Activated CD4-positive, alpha-beta T cell treated with anti-CD3 and anti-CD28 coated beads for 24 hours (primary cell): ENCODE measurements at places on chromosomes 5 and 9.

- no peak for DNase-seq
These were observed 21.6 kb downstream of the HMGXB3 start for GRCh38 chr5:150022158-150022531.

- DNase-seq = no peak
These were observed 179.1 kb downstream of the FGF1 start for GRCh38 chr5:142506756-142507155.

GRCh38 chr5:165143741-165144140, 1638.3 kb downstream of the MAT2B start:
- DNase-seq = no peak

GRCh38 chr5:53031695-53032096, 42.5 kb downstream of the ITGA2 start:
- DNase-seq = no peak

GRCh38 chr9:94758880-94759279, 32.4 kb downstream of the AOPEP start:
- no peak for DNase-seq

DNA sequence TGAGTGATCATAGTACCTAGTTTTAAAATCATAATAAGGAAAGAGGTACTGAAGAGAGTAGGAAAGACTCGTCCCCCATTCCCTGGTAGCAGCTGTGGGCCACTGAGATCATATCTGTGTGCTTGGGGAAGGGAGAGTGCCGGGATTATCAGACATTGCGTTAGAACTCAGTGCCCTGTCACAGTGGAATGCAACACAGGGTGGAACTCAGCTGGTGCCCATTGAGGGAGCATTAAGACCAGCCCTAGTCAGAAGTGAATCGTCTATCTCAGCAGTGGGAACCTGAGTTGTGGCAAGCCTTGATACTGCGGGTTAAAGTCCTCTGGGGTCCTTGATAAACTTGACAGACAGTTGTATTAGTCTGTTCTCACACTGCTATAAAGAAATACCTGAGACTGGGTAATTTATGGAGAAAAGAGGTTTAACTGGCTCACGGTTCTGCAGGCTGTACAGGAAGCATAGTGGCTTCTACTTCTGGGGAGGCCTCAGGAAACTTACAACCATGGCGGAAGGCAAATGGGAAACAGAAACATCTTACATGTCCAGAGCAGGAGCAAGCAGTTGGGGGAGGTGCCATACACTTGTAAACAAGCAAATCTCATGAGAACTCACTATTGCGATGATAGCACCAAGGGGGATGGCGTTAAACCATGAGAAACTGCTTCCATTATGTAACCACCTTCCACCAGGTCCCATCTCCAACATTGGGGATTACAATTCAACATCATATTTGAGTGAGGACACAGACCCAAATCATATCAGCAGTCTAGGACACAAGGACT, 33.1 kb downstream of the NDUFAF2 start:
- no peak for DNase-seq

GRCh38 chr5:174999581-174999980, 275.2 kb downstream of the MSX2 start:
- no peak for DNase-seq

- DNase-seq = no peak
These were observed 67.2 kb upstream of the IFNE start for GRCh38 chr9:21549251-21549765.

- DNase-seq = no peak
These were observed 1.9 kb downstream of the CERT1 start for GRCh38 chr5:75509546-75509945.

DNA sequence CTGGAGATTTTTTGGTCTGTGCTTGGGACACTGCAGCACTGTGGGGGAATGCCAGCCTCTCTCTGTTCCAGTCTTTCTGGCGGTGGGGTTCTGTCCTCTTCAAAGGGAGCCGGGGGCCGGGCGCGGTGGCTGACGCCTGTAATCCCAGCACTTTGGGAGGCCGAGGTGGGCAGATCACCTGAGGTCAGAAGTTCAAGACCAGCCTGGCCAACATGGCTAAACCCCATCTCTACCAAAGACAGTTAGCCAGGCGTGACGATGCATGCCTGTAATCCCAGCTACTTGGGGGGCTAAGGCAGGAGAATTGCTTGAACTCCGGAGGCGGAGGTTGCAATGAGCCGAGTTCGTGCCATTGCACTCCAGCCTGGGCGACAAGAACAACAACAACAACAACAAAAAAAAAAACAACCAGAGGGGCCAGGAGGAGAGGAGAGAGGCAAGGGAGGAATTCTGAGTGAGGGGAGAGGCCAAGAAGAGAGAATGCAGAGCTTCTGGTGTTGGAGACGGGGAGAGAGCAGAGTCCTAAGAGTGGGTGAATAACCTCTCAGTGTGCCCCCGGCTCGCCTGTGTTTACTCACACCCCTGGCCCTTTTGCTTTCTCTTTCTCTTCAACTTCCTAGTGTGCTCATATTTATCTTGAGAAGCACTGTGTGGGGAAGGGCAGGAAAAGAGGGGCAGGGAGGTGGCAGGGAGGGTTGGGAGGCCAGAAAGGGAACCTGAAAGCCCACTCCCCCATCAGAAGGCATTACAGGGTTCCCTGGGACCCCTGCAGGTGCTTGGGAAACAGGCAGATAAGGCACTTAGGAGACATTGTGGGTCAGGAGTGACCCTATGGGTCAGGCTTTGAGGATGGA, 3.2 kb upstream of the SET start:
- no peak for DNase-seq

- no peak for DNase-seq
These were observed 15.4 kb downstream of the CERT1 start for GRCh38 chr5:75496026-75496425.

GRCh38 chr5:80623999-80624398, 30.5 kb upstream of the MSH3 start:
- DNase-seq = no peak

DNA sequence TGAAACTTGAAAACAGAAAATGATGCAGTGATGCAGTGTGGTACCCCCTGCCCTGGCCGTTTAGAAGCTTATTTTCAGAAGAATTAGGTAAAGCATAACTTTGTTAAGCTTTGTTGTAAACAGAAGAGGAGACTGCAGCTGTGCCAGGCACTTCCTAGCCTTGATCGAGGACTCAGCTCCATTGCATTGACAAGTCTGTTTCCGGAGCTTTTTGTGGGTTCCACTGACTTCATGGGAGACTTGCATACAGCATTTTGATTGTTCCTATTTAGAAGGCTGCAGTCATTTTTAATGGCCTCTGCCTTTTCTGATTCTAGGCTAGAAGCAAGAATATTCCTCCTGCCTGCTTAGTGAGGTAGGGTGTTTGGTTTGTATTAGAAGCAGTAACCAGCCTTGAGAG, 12.3 kb downstream of the MVB12B start:
- DNase-seq = no peak

- DNase-seq = no peak
These were observed 25.0 kb downstream of the LMNB1 start for GRCh38 chr5:126801992-126802294.

DNA sequence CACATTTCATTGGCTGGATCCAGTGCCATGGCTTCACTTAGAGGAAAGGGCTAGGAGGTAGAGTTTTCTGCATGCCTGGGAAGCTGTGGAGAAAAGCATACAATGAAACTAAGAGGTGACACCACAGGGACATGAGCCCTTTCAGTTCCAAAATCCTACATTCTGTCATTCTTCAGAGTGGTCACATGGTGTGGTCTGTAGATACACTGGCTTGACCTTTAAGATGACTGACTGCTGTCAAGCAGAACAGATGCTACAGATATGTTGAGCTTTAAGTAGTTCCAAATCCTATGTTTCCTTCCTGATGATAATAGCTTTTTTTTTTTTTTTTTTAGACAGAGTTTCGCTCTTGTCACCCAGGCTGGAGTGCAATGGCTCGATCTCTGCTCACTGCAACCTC, 26.2 kb downstream of the DMRT3 start:
- no peak for DNase-seq

DNA sequence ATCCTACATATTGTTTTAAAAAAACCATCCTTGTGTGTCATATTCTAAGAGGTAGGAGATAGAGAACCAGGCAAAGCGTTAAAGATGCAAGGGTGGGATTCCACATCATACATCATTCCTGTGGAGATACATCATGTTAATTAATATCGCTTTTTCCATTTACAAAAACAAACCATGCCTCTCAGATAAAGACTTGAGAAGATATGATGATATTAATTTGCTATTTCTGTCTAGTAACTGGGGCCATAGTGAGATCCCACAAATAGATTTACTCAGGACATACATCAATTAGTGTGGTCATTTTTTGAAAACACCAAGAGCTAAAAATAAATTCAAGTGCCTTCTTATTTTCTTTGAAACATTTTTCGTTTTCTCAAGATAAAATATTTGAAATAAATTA, 165.4 kb upstream of the TARS1 start:
- no peak for DNase-seq

DNA sequence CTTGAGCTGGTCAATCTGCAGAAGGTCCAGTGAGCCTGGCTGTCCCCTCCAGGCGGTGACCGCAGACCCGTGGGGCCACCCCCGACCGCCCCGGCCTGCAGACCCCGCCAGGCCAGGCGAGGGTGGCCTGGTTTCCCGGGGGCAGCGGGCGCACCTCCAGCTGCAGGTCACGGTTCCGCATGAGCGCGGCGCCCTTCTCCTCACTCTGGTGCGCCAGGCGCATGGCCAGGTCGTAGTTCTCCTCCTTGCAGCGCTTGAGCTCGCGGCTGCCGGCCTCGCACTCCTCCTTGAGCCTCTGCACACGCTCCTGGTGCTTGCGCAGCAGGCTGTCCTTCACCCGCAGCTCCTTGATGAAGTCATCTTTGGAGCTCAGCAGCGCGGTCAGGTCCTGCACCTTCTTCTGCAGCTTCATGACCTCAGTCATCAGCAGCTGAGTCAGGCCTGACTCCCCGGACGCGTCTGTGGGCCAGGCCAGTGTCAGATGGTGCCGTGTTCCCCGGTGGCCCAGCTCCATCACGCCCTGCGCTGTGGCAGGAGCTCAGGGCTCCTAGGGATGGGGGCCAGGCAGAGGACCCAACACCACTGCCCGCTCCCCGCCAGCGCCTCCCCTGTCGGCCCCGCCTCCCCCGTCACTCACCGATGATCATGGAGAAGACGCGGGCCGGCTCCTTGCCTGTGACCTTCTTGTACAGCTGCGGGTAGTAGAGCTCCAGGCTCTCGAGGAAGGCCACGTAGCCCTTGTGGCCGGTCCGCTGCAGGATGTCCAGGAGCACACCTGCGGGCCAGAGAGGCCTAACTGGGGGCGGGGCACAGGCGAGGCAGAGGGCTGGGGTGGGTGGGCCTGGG, 2.6 kb downstream of the CARD9 start:
- no peak for DNase-seq

GRCh38 chr9:134657666-134658377, 16.2 kb downstream of the COL5A1 start:
- no peak for DNase-seq

DNA sequence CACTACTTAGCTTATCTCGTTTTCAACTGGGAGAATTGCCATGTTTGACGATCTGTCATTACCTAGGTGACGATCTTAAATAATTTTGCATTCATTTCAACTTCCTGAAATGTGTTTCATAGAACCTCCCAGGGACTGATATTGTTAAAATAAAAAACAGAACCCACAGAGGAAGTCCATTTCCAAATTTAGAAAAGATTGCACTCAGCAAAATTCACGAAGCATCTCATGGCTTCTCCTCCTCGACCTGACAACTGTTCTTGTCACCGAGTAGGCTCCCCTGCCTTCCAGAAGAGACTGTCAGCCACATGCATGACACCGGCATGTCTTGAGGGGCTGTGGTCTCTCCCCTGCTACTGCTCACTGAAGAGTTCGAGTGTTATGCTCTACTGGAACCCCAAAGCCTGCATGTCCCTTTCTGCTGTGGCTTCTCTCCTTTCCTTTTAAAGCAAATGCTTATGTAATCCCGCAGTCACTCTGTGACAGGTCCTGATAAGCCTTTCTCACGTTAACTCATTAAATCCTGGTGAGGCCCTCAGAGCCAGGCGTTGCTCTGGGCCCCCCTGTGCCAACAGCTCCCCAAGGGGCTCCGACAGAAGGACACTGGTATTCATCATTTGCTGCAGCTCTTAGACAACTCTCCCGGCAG, 26.8 kb upstream of the ANKRD33B start:
- no peak for DNase-seq

DNA sequence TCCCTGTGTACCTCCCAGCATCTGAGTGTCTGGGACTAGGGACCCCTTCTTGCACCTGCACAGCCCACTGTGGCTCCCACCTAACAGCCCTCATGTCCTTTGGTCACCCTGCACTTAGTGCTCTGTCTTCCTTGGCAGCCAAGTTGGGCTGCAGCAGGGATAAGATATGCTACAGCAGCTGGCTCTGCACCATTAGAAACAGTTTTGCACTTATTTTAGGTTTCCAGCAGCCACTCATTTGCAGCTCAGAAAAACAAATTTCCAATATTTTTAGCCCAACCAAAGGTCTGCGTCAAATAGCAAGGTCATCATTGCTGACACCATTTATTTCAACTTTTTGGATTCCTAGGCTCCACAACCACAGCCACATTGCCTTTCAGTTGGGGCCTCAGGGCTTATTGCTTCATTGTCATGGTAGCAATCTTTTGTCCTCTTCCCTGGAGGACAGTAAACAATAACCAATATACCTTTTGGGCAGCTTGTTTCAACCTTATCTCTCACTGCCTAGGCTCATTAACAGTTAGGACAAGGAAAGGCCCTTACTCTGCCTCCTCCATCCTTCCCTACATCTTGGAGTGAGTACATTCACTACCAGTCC, 263.9 kb downstream of the COX7C start:
- DNase-seq = no peak

DNA sequence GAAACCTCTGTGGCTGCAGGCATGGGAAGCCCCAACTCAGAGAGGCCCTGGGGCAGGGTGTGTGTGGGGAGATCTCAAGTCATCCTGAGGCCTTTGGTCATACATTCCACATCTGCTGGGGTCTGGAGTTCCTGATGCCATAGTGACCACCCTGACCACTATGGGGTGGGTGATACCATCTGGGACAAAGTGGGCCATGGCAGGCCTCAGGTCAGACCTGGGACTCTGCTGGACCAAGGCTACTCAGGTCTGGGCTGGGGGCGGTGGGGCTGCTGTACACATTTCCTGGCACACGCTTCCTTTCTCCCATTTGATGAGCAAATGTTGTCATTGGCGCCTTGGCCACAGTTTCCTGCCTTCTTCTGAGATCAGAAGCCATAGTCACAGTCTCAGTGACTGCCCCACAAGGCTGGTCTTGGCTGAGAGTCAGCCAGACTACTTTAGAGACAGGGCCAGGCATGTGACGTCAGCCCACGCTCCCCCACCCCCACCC, 15.1 kb upstream of the ACSL6 start:
- DNase-seq = no peak

DNA sequence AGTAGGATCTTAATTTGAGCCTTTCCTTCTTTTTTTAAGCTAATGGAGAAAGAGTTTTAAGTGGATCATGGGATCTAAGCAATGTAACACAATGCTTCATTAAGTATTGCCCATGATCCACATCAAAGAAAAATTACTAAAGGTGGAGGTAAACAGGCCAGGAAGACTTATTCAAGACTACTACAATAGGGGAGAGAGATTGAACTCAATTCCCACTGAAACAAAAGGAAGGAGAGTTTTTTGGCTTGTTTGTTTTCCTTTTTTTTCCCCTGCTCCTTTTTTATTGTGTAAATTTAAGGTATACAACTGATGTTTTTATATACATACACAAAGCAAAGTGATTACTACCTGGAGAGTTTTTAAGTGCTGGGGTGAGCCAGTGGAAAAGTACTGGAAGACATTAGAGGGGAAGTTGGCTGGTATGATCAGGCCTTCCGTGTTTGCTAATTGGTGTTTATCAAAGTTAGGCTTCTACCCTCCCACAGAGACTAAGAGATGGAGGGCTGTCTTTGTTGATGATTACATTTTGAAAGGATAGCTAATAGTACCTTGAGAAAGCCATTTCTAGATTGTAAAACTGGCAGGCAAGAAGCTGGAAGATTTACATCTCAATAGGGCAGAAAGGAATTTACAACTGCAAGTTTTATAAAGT, 262.7 kb downstream of the CHSY3 start:
- DNase-seq = no peak

- DNase-seq = no peak
These were observed 6.5 kb upstream of the FBXO10 start for GRCh38 chr9:37582548-37583157.
